ENCODE measurements at places on chromosomes 3 and 15. TPM values are rescaled to one million over a fixed set of nuclear protein-coding genes. Genes with fewer than 3 reads are reported as not detected.

DNA sequence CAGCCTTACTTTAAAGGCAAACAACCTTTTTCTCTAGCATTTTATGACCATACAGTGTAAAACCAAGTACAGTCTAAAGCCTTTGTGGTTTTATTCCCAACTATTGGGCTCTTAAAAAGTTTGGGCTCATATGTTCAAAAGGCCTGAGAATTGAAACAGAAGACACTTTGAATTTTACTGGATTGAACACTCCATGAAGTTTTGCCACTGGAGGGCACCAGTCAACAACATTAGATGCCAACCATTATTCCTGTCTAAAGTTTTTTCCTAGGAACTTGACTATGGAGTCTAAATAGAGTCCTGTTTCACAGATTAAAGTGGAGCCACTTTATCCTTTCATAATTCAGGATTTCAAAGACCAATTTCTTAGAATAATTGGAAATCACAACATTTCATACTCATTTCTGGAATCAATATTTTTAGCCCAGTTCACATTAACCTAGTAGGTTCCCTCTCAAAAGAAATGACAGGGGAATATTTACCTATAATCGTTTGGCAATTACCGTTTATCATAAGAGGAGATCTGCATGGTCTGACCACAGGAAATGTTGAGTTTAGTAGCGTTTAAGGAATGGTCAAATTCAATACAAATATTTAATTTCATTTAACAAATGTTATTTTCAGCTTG, 244.1 kb upstream of the PDZRN3 start:
- peak; percentile 9 for DNase-seq

GRCh38 chr3:189941679-189942078, 179.0 kb downstream of the P3H2 start:
- peak; percentile 97 for DNase-seq

DNA sequence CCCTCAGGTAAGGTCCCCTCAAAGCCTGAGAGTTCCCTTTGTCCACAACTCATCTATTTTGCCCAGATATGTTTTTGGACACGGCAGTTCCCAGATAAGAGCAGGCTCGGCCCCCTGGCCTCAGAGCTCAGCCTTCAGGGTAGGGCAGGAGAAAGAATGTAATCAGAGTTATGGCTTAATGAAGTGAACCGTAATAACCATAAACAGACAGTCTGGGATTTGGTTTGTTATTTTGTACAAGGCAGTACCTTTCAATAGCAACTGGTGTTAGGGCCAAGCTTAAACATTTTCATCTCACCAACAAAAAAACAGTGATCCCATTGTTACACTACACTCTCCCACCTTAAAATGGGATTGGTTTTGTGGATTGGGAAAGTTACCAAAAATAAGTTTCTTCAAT, 12.2 kb upstream of the ALDH1A3 start:
- no peak for DNase-seq

DNA sequence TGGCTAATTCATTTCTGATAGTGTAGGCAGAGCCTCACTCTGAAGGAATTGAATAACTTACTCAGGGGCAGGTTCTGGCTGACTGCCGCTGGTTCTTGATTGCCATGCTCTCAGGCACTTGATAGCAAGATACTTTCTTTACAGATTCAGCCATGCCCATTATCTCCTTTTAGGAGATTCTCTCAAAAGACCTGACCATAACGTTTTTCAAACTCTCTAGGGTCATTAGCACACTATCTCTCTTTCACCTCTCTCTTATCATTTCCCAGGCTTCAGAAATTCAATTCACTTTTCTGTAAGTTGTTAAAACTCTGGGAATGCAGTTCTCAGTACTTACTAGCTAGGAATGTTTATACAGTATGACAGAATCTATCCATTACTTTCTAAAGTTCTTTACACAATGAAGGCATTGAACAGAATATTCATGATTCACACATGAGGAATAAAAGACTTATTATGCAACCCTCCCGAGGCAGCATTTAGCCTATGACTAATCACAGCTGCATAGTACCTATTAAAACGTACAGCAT, 850.3 kb upstream of the CADM2 start:
- DNase-seq = peak; percentile 73

- DNase-seq = no peak
These were observed 6.8 kb upstream of the TBC1D5 start for GRCh38 chr3:17749281-17749680.

DNA sequence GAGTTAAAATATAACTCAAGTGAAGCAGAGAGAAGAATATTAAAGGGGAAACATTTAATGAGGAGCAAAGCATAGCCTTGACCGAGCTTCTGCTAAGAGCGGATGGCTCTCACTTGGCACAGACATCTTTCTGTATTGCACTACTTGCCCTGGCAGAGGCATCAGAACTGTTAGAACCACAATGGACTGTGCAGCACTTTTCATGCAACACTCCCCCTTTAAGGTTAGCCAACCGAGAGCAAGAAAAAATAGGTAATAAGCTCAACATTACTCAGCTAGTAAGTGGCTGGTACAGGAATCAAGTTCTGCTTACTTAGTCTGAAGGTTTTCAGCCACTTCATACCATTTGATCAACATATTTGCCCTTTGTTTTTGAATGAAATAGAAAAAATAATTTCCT, 33.7 kb downstream of the CRTC3 start:
- DNase-seq = no peak

- no peak for DNase-seq
These were observed 11.3 kb upstream of the NMNAT3 start for GRCh38 chr3:139689122-139689521.

DNA sequence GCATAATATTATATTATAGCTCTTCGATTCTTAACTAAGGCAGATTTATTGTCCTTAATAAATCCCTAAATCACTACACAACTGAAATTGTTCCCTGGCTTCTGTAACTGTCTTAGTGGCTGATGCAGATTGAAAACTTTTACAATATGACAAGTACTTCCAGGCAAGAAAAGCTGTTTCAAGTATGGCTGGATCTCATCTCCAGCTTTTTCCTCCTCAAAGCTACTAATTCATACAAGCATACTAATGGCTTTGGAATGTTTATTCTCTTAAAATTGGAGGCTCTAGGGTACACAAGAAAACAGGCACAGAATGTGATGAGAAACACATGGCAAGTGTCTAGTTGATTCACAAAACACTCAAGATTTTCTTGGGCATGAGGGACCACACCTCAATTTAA, 351.5 kb upstream of the ICE2 start:
- DNase-seq = no peak

DNA sequence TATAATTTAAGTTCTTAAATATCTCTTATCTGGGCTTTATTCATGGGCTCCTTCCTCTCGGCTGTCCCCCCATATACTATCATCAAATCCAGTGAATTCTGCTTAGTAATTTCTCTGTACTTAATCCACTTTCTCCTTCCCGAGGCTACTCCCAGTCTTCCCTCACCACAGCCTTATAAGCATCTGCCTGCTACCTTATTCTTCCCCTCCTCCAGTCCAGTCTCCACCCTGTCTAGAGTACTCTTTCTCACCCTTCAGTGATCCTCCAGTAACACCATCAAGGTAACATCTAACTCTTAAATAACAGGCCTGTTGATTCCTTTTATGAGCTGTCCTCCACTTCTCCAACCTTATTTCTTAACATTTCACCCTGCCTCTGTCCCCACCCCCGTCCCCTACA, 65.8 kb downstream of the NEO1 start:
- DNase-seq = no peak

DNA sequence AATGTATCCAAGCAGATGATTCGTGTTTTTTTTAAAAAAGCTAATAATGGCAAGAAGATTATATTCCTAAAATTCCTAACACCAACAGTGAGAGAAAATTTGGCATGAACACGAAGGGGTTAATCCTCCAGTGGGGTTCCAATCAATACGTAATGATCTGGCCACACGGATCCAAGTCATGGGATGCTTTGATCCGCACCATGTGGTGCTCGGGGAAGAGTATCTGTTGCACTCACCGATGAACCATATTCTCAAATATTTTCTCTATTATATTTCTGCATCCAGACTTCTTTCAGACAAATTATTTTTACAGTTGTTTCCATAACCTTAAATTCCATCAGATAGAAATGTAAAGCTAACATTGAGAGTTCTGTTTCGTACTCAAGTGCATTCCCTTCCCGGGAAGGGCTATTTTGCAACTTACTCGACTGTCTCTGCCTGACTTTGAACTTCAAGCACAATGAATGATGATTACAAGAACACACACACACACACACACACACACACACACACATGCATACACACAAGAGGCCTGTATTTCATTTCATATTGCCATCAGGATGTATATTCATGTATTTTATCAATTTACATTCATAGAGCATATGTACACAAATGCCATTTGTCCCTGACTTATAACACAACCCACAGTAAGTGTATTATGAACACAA, 567.2 kb downstream of the FOXP1 start:
- DNase-seq = no peak

- DNase-seq = no peak
These were observed 156.2 kb downstream of the NUP210 start for GRCh38 chr3:13263770-13264467.

DNA sequence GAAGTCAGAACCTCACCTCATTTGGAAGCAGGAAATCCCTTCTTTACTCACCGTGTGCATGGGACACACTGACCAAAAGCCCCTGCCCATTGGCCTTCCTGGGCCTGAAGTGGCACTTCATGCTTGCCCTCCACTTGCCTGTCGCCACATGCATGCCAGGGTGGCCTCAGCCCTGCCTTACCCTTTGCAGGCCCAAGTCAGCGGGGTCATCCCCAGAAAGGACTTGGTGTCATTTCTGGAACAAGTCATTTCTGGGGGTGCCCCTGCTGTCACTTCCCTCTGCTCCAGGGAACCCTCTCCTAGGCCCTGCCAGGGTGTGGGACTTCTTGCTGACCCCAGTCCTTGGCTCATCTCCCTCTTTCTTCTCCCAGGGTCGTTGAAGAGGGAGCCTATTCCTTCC, 59.9 kb upstream of the CGNL1 start:
- no peak for DNase-seq

DNA sequence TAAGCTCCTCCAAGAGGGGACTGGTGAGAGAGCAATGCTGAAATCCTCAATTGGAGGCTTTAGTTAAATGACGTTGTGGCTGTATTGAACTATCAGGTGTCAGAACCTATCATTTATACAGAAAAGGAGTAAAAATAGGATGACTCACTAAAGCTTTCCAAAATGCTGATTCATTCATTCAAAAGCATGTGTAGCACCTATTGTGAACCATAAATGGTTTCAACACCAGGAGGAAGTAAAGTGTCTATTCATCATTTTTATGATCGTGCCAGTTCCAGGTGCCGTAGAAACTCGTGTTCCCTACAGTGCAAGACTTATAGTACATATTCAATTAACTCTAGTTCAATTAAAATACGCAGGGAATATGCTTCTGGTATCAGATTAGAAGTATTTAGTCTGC, 66.5 kb upstream of the ARRDC4 start:
- no peak for DNase-seq

DNA sequence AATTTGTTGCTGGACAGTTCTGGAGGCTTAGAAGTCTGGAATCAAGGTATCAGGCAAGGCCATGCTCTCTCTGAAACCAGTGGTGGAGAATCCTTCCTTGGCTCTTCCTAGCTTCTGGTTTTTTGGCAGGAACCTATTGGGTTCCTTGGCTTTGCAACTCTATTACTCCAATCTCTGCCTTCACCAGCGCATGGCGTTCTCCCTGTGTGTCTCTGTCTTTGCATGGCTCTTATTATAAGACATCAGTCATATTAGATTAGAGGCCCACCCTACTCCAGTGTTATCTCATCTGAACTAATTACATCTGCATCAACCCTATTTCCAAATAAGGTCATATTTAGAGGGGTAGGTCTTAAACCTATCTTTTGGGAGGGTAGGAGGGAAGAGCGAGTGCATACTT, 358.1 kb upstream of the RARB start:
- no peak for DNase-seq

DNA sequence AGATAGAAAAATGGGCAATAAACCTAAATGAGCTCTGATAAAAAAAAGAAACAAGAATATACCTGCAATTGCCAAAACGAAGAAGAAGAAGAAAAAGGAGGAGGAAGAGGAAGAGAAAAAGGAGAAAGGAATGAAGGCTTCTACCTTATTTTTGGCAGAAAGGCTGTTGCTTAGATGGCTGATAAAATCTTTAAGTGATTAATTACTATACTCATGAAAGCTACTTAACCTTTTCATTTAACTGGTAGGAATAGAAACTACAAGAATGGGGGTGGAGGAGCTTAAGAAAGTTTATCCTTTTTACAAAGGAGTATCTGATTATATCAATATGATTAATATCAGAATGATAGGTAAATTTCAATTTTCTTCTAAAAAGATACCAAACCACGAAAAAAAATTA, 75.2 kb downstream of the CLASP2 start:
- DNase-seq = no peak

GRCh38 chr3:129897026-129897425, 3.5 kb upstream of the TMCC1 start:
- DNase-seq = no peak

GRCh38 chr15:74950078-74950908, 6.3 kb downstream of the RPP25 start:
- peak; percentile 68 for DNase-seq

- no peak for DNase-seq
These were observed 222.3 kb downstream of the MEIS2 start for GRCh38 chr15:36877796-36878683.

DNA sequence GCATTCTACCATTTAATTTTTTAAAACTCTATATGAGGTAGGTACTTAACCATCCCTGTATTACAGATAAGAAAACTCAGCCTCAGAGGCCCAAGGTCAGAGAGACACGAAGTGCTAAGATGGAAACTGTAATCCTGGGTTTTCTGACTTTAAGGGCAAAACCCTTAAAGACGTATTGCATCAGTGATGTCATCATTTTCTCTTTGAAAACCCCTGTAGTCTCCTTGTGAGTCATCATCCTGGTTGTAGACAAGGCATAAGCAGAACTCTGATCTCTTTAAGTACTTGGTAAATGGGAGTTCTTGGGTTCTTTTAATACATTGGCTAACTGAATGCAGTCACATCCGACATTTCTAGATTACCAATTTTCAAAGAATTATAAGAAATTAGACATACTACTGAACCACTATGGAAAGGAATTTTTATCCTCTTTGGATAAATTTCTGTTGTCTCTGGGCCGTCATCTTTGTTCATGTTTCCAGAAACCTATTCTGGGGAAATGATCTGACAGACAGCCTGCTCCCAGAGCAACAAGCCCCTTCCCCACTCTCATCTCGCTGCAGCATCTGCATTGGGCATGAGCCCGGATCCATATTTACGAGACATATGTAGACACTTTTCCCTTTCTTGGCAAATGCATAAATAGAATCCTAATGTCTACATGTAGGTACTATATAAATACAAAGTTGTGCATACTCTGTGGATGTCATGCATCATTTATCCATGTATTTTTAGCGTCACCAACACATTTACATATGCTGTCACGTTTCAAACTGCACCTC, 48.7 kb upstream of the MDFIC2 start:
- no peak for DNase-seq

PSMD6 gene
- total RNA-seq = 49.6 TPM

HHLA2 gene
- total RNA-seq = not detected

TM4SF1 gene
- total RNA-seq = 60.5 TPM

PARP15 gene
- total RNA-seq = not detected

TAGLN3 gene
- total RNA-seq = 1.2 TPM

TMEM45A gene
- total RNA-seq = 24.5 TPM
